ENCODE measurements at places on chromosomes 3 and 15. TPM values are rescaled to one million over a fixed set of nuclear protein-coding genes. Genes with fewer than 3 reads are reported as not detected.

The CTXN2 gene
- polyA plus RNA-seq, result not detected

The ROPN1B gene
- polyA plus RNA-seq, result not detected

The ITIH1 gene
- not detected for polyA plus RNA-seq

The HESX1 gene
- polyA plus RNA-seq, result 0.82 TPM

The HRH1 gene
- polyA plus RNA-seq, result 7.6 TPM

- no peak overlapping the region for H3K4me3 ChIP-seq
- DNase-seq, result no peak
Measured at GRCh38 chr3:141071681-141072260, 20.6 kb downstream of the SPSB4 start.

DNA sequence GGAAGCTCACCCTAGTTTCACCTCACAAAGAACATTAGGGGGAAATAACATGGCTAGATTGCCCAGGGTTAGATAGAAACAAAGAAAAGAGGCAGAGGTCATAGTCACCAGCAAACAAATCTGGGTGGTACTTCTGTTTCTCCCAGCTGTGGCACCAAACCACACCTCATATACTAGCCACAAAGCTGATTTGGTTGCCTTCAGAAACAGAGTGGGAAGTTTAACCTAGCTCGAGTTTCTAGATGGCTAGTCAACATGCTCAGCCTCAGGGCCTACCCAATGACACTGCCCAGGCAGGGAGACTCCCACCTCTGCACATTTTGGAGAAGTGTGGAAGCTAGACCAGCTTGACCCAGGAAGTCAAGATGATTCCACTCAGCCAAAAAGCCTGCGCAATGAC is 174.2 kb downstream of the GABRB3 start:
- DNase-seq, result no peak
- no peak overlapping the region for H3K27ac ChIP-seq
- no peaks in the 10 kb centered on the region for H3K27me3 ChIP-seq

- no peaks in the 10 kb centered on the region for H3K36me3 ChIP-seq
- H3K27me3 ChIP-seq, result no peaks in the 10 kb centered on the region
- peaks cover 4% of the 10 kb centered on the region for H3K4me1 ChIP-seq
- H3K4me3 ChIP-seq, result no peak overlapping the region
- no peak for DNase-seq
- H3K27ac ChIP-seq, result no peak overlapping the region
Measured at GRCh38 chr3:61777483-61777882, 216.1 kb downstream of the PTPRG start.

DNA sequence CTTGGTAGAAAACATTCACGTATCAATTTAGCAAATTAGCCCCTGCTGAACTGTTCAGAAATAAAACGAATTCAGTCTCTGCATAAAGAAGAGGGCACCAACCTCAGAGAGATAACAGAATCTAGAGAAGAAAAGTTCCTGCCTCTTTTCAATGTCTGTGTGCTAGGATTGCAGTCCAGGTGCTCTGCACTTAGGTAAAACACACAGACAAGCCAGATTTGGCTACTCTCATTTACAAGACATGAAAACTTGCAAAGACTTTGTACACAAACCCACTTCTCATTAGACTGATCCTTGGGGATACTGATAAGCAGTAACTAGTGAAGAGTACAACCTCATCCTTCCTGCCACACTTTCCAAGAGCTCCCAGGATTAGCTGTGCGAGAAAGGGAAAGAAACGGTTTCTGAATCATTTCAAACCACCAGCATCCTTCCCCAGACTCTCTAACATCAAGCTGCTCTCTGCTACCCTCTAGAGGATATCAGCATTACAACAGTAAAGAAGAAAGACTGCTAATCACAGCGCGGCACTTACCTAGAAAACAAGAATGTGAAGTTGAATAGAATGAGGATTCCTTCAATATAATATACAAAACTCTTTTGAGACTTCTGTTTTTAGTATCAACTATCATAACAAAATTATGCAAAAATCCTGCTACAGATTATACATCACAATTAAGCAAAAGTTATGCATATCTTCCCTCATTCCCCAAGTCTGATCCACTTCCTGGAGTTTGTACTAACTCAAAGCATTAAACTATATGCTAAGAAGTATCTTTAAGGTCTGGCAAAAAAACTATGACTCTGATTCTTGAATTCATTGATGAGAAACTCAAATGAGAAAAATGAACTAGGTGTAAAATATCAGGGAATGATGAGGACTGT is 306.4 kb downstream of the MAGI1 start:
- H3K36me3 ChIP-seq, result no peaks in the 10 kb centered on the region
- no peak overlapping the region for H3K27ac ChIP-seq
- peak; percentile 80 for DNase-seq
- H3K4me1 ChIP-seq, result peaks cover 8% of the 10 kb centered on the region

DNA sequence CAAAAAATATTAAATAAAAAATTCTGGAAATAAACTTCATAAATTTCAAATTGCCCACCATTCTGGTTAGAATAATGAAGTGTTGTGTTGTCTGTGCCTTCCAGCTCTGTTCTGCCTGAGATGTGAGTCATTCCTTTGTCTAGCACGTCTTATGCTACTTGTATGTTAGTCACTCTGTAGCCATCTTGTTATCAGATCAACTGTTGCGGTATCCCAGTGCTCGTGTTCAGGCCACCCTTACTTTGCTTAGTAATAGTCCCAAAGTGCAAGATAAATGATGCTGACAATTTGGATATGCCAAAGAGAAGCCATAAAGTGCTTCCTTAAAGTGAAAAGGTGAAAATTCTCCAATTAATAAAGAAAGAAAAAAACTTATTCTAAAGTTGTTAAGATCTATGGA is 527.5 kb downstream of the NAALADL2 start:
- no peaks in the 10 kb centered on the region for H3K4me1 ChIP-seq
- no peak overlapping the region for H3K4me3 ChIP-seq
- no peak overlapping the region for H3K27ac ChIP-seq
- DNase-seq, result peak; percentile 95
- H3K27me3 ChIP-seq, result no peaks in the 10 kb centered on the region
- H3K36me3 ChIP-seq, result no peaks in the 10 kb centered on the region

DNA sequence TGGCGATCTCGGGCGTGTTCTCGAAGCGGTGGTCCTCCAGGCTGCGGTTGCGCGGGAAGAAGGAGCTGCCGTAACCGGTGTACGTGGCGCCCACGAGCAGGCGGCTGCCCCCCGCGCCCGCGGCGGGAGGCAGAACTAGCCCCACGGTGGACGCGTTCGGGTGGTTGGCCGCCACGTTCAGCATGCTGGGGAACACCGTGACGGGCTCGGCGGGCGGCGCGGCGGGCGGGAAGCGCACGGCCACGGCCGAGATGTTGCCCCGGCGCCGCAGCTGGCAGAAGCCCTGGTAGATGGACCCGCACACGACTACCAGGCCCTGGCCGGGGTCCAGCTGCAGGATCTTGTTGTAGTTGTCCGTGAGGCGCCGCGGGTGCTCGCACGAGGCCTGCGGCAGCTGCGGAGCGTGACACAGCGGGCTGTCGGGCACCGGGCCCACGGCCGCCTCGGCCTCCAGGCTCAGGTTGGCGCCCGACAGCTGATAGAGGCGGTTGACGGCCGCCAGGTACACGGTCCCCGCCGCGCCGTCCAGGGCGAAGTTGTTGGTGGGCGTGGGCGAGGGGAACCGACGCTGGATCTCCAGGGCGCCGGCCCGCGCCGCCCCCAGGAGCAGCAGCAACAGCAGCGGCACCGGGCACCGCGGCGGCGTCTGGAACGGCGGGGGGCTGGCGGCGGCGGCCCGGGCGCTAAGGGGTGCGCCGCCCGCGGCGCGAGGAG is 397 bp downstream of the PLXND1 start:
- H3K36me3 ChIP-seq, result no peaks in the 10 kb centered on the region
- DNase-seq, result peak; percentile 43
- H3K27ac ChIP-seq, result peak overlapping the region; percentile 65
- no peaks in the 10 kb centered on the region for H3K27me3 ChIP-seq
- peaks cover 26% of the 10 kb centered on the region for H3K4me1 ChIP-seq
- peak overlapping the region; percentile 95 for H3K4me3 ChIP-seq

- no peaks in the 10 kb centered on the region for H3K4me1 ChIP-seq
- H3K36me3 ChIP-seq, result no peaks in the 10 kb centered on the region
- no peak overlapping the region for H3K27ac ChIP-seq
- no peaks in the 10 kb centered on the region for H3K27me3 ChIP-seq
- DNase-seq, result no peak
Measured at GRCh38 chr3:173591401-173591800, 193.9 kb downstream of the NLGN1 start.

DNA sequence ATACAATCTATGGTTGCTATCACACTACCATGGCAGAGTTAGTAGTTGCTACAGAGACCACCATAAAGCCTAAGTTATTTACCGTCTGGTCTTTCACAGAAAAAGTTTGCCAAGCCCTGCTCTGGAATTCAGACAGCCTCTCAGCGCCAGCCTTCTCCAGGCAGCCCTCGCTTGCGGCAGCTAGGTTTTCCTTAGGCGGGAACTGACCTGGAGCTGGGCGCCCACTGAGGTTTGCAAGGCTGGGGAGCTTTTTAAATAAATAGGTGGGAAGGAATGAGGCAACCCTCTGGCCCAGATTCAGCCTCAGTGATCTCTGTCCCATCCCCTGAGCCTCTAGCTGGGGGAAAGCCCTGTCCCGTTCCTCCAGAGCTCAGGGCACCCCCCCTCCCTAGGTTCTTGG is 1.2 kb downstream of the CTSH start:
- peaks cover 37% of the 10 kb centered on the region for H3K27me3 ChIP-seq
- peaks cover 2% of the 10 kb centered on the region for H3K4me1 ChIP-seq
- DNase-seq, result no peak
- H3K27ac ChIP-seq, result no peak overlapping the region
- no peaks in the 10 kb centered on the region for H3K36me3 ChIP-seq
- H3K4me3 ChIP-seq, result no peak overlapping the region

DNA sequence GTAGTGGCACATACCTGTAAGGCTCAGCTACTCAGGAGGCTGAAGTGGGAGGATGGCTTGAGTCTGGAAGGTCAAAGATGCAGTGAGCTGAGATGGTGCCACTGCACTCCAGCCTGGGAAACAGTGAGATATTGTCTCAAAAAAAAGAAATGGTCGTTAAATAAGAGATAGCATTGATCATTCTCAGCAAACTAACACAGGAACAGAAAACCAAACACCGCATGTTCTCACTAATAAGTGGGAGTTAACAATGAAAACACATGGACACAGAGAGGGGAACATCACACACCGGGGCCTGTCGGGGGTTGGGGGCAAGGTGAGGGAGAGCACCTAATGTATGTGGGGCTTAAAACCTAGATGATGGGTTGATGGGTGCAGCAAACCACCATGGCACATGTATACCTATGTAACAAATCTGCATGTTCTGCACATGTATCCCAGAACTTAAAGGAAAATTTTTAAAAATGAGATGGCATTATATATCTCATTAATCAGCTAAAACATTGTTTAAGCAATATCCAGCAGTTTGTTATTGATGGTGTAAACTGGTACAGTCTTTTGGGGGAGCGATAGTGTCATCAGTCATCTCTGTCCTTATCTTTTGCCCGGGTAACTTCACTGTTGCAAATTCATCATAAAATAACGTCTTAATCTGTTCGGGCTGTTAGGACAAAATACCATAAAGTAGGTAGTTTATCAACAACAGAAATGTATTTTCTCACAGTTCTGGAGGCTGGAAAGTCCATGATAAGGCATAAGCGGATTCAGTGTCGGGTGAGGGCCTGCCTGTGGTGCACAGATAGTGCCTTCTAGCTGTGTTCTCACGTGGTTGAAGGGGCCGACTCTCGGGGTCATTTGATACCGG is 1.7 kb upstream of the MAN2A2 start:
- no peaks in the 10 kb centered on the region for H3K27me3 ChIP-seq
- H3K4me3 ChIP-seq, result no peak overlapping the region
- no peak overlapping the region for H3K27ac ChIP-seq
- peaks cover 9% of the 10 kb centered on the region for H3K36me3 ChIP-seq
- no peak for DNase-seq
- H3K4me1 ChIP-seq, result peaks cover 4% of the 10 kb centered on the region

GRCh38 chr15:82648257-82649103 is 1.3 kb upstream of the CPEB1 start:
- no peaks in the 10 kb centered on the region for H3K4me1 ChIP-seq
- no peaks in the 10 kb centered on the region for H3K36me3 ChIP-seq
- peak overlapping the region; percentile 63 for H3K4me3 ChIP-seq
- peaks cover 43% of the 10 kb centered on the region for H3K27me3 ChIP-seq
- DNase-seq, result no peak

DNA sequence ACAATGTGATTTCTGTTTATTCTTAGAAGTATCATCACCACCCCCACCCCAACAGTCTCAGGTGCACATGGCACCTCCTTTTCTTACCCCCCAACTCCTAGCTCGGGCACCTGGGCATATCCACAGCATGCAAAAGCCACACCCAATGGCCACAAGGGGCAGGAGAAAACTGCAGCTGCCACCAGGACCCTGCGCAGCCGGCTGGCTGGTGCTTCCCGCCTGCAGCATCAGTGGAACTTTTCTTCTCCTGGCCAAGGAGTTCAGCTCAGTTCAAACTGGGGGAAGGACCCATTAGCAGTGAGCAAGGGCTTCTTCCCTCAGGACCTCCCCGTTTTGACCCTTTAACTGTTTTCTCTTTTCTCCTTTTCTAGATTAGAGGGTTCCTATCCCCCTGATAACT is 44.8 kb downstream of the TM4SF18 start:
- H3K27me3 ChIP-seq, result no peaks in the 10 kb centered on the region
- H3K4me3 ChIP-seq, result no peak overlapping the region
- no peak overlapping the region for H3K27ac ChIP-seq
- no peak for DNase-seq
- no peaks in the 10 kb centered on the region for H3K4me1 ChIP-seq

- H3K27me3 ChIP-seq, result no peaks in the 10 kb centered on the region
- H3K27ac ChIP-seq, result peak overlapping the region; percentile 93
- peak; percentile 64 for DNase-seq
Measured at GRCh38 chr3:186783731-186784515, 546 bp downstream of the EIF4A2 start.

DNA sequence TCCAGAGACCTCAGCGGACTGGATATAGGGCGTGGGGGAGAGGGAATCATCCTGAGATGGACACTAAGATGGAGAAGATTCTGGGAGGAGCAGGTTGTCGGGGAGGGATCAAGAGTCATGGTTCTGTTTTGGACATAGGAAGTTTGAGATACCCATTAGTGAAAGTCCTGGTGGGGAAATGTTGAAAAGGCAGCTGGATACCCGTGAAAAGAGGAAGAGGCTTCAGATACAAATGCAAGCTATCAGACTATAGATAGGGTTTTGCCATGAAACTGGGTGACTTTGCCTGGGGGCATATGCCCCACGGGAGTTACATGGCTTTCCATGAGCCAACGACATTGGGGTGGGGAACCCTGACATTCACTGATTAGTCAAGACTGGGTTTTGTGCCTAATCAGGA is 1.1 kb upstream of the GPR62 start:
- no peaks in the 10 kb centered on the region for H3K27me3 ChIP-seq
- no peak overlapping the region for H3K4me3 ChIP-seq
- H3K27ac ChIP-seq, result no peak overlapping the region
- no peak for DNase-seq

DNA sequence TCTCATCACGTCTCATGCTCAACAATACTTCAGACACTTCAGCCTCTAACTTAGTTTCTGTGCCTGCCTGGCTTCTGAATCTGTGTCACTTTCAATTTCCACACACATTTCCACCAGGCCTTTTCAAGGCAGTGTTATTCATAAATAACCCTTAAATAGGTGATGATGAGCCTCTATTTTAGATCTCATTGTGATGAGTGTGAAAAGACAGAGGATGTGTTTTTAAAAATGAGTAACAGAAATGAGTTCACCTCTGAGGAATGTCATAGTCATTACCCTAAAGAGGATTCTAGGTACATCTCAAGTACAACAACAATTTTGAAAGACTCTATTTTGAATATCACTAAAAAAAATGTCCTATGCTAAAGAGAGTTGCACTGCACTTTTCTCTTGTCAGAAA is 64.6 kb downstream of the STAC start:
- no peak for DNase-seq
- H3K4me1 ChIP-seq, result no peaks in the 10 kb centered on the region
- no peaks in the 10 kb centered on the region for H3K36me3 ChIP-seq
- no peak overlapping the region for H3K27ac ChIP-seq
- H3K4me3 ChIP-seq, result no peak overlapping the region
